ENCODE measurements at places on chromosomes 12 and 14.

- no peak for DNase-seq
These were observed 137.4 kb downstream of the DAAM1 start for GRCh38 chr14:59325906-59326305.

DNA sequence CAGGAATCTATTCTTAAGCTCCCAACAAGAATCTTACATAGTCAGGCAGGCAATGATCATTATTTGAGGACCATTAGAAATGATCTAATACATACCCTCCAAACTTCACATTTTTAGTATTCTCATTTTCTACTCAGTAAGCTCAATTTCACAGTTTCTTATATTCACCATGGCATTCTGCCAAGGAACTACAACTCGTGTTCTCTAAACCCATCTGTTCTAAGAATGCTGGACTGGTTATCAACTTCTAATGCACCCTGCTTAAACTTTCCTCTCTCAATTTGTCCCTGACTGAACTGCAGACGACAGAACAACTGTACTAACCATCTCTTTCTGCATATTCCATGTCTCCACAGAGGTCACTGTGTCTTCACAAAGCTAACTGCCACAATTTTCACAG is 58.6 kb downstream of the GXYLT1 start:
- no peak for DNase-seq

GRCh38 chr14:100822013-100822412 is 3.9 kb upstream of the MEG3 start:
- no peak for DNase-seq

- DNase-seq = no peak
These were observed 95.5 kb upstream of the SLC16A7 start for GRCh38 chr12:59500335-59500734.

DNA sequence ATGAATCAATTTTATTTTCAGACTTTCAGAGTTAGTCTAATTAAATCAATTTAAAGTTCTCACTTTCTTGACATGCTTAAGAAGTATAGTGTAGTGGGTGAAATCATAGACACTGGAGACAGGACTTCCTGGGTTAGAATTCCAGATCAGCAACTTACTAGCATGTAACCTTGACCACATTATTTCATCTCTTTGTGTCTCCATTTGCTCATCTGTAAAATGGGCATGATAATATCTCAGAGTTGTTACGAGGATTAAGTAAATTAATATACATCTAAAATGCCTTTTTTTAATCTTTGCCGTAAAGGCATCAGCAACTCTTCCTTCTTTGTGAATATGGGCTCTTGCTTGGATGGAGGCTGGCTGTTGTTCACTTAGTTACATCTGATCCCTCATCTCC is 1.3 kb upstream of the ERGIC2 start:
- DNase-seq = no peak

DNA sequence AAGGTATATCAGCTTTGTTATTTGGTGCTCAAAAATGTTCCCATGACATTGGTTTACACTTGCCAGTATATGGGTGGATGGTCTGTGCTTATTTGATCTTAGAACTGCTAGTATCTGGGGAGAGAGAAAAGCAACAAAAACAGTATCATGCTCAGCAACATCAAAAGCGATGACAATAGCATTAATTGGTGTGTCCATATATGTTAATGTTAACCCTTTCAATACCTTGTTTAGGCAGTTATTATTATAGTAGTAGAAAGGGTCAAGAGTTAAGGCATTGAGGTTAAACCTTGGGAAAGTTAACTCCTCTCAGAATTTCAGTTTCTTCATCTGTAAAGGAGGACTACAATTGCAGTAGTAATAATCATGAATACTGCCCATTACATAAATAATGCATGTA is 37.4 kb upstream of the SLC38A2 start:
- no peak for DNase-seq

GRCh38 chr14:71264260-71264659 is 357.0 kb downstream of the PCNX1 start:
- DNase-seq = no peak
